ENCODE measurements at places on chromosomes 13 and 19.

DNA sequence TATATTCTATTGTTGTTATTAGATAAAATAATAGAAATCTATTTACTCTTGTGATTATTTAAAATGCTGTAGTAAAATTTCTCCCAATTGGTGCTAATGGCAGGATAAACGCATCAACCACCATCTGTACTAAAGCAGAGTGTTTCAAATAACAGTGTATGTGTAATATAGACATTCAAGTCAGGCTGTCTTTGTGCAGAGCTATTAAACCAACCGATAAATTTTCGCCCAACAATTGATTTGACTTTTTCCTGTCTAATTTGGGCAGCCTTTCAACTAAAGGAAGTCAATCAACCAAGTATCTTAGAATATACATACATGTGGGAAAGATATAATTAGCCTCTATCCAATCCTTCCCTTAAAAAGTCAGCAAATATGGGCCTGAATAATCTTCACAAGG is 5.8 kb downstream of the AMER2 start:
- no peak for DNase-seq

DNA sequence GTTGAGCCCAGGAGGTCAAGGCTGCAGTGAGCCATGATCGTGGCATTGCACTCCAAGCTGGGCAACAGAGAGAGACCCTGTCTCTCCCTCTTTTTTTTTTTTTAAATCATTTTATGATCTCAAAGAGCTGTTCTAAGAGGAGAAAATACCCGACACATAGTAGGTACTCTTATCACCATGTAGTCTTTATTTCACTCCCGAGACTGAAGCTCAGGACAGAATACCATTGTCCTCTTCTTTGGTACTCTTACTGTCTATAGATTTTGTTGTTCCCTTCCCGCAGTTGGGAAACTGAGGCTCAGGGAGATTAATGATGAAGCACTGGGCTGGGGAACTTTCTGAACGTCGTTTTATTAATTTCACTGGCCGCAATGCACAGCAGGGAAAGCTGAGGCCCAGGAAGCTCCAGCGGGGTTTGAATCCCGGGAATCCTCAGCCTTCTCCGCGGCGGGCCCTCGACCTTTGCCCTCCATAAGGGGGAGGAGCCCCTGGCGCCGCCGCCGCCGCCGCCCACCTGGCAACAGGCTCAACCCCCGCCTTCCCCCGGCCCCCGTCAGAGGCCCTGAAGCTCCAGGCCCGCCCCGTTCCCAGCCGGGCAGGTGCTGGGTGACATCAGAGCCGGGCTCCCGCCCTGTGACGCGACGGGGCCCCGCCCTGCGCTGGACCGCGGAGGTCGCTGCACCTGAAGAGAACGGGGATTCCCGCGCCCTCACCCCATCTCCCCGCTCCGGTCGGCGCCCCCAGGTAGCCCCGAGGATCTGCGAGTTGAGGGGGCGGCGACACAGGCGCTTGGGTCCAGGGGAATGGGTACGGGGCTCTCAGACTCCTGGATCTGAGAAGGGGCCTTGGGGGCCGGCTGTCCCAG is 1.6 kb downstream of the MYH14 start:
- no peak for DNase-seq

DNA sequence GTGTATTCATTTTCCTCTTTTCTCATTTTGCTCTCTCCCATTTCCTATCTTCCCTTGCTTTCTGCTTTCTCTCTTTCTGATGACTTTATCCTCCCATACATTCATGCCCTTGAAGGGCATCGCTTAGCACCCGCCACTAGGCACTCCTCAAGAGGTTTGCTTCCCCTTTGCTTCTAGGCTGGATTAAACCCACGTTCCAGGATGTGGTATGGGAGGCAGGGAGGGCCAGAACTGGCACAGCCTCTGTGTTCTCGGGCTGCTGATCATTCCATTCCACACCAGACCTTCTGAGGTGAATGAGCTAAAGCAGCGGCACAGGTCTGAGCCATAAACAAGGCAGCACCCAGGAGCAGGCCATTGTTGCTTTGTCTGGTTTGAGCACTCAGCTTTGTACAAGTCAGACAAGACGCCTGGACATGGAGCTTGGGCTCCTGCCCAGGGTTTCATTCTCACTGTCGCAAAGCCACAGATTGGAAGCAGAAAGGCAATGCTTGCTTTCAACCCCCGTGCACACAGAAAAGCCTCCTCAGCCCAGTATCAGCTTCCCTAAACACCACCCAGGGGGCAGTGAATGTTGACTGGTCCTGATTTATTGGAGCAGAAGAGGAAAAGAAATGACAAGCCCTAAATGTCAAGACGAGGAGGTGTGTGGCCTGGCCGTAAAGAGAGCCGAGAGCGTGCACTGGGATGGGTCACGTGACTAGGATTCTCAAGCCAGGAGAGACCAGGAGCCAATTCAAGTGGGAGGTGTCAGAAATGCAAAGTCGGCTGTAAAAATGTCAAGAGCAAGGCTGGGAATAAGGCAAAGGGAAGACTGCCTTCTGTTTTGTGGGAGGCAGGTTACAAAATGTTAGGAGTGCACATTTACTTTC is 218.0 kb upstream of the SERP2 start:
- DNase-seq, result no peak

GRCh38 chr19:23065306-23065705 is 51.5 kb upstream of the ZNF730 start:
- DNase-seq, result no peak

GRCh38 chr13:40161931-40162330 is 504.5 kb downstream of the FOXO1 start:
- no peak for DNase-seq

- no peak for DNase-seq
These were observed 793.2 kb upstream of the GPC6 start for GRCh38 chr13:92433386-92433785.

- no peak for DNase-seq
These were observed 111.5 kb downstream of the TEX26 start for GRCh38 chr13:31043957-31044356.

DNA sequence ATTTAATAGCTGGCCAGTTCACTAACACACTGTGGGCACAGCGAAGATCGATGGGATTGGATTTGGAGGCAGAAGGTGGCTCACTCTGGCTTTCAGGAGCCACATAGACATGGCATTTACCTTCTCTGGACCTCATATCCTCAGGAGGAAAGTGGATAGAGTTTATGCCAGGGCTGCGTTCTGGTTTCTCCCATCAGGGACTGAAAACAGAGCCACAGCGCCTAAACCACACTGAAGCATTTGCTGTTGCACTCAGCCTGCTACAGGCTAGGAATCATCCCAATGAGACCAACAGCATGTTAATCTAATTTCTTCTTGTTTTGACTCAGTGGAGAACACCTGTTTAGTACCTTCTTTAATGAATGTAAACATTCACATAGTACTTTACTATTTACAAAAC is 1.6 kb downstream of the CYSLTR2 start:
- DNase-seq, result no peak

- no peak for DNase-seq
These were observed 39.0 kb downstream of the SERTM1 start for GRCh38 chr13:36712770-36713169.

GRCh38 chr19:31390711-31391110 is 41.5 kb upstream of the TSHZ3 start:
- DNase-seq, result no peak

DNA sequence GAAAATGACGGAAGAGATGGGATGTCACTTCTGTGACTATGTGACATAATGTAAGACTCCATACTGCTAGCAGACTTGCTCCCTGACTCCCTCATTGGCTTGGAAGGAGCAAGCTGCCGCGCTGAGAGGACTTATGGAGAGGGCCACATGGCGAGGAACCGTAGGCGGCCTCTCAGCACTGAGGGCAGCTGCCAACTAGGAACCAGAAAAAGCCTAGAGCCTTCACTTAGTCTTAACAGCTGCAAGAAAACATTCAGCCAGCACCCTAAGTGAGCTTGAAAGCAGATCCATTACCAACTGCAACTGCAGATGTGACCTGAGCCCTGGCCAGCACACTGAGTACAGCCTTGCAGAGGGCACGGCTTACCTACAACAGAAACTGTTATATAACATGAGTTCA is 33.9 kb downstream of the USP12 start:
- no peak for DNase-seq

GRCh38 chr19:43642531-43642930 is 2.9 kb upstream of the CADM4 start:
- no peak for DNase-seq

Measured in HTR-8/SVneo (cell line).